ENCODE measurements at places on chromosomes 13 and 19.

DNA sequence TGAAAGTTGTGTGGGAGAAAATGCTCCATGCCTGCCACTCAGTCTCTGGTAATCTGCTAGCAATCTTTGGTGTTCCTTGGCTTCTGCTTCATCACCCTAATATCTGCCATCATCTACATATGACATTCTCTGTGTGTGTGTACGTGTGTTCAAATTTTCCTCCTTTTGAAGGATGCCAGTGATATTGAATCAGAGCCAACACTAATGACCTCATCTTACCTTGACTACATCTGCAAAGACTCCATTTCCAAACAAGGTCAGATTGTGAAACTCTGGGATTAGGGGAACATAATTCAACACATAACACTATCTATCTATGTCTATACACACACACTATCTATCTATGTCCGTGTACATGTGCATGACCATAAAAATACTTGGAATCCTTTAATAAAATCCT lies 81.4 kb upstream of the IRS2 start:
- no peak for DNase-seq

- no peak for DNase-seq
Measured at GRCh38 chr19:56866538-56866937, 26.0 kb upstream of the PEG3 start.

- no peak for DNase-seq
Measured at GRCh38 chr19:31074199-31075125, 274.8 kb downstream of the TSHZ3 start.

DNA sequence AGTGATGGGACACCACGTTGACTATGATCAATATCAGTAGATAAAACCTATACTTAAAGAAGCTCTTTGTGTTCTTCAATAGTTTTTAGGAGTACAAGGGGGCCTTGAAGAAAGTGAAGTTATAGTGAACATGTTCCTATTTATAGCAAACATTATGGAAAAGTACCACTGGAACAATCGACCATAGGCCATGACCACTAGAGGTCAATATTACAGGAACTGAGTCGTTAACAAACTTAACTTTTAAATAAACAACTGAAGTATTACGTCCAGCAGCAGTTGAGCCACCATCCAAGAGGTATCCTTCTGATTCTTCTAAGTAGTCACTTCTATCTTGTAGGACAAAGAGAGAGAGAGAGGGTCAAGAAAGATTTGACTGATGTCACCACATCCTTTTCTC lies 391.0 kb upstream of the SLITRK5 start:
- DNase-seq, result no peak

- DNase-seq, result no peak
Measured at GRCh38 chr13:97226788-97227627, 4.9 kb downstream of the MBNL2 start.

DNA sequence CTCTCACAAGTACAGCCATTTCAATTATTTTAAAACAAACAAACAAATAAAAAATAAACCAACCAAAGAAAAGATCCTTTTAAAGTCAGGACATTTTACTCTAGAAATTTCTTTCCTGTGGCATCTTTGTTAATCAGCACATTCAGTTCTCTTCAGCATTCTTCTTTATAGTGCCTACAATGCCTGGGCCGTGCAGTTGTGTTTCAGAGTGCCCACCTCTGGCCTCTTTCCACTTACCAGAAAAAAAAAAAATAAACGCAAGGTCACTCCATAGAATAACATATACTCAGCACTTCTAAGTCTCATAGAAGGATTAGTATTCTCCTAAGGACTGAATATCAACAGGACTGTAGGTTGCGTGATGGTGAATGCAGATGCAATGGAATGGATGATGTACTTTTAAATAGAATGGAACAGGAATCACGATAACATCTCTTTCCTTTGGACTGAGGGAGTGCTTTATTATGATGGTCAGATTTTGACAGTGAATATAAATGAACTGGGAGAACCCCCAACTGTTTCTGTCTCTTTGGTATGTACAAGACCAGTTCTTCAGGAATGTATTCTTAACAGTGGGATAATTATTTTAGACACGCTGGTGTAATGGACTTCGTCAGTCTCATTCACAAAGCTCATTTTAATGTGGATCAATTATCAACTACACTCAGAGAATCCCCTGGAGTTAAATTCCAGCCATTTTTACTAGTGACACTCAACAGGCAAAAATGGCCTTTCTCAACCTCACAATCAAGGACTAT lies 125.0 kb upstream of the NBEA start:
- DNase-seq, result no peak

DNA sequence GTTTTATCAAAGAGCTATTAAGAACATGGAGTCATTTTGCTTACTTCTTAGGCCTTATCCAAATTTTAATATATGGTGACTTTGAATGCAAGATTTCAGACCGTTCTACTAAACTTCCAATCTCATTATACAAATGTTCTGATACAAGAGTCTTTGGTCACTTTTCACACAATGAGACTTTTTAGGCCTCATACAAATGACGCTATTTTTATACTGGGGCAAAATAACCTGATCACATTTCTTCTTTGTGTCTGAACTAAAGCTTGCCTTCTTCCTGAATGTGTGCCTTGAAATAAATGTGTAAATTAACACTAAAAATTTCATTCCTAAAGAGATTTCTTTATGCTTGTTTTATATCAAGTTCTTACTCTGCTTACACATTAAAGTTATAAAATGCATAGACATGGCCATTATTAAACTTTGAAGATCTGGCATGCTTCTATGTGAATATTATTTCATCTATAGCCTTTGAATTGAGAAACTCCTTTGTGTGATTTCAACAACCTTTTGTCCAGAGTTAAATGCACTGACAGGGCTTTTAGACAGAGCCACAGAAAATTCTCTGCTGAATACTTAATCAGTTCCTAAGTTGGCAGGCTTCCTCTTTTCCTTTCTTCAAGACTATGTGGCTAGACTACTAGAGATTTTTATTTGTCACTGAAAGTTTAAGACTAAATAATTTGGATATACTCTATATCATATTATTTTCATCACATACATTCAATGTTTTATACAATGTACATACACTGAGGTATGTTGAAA lies 86.1 kb downstream of the EDNRB start:
- no peak for DNase-seq

DNA sequence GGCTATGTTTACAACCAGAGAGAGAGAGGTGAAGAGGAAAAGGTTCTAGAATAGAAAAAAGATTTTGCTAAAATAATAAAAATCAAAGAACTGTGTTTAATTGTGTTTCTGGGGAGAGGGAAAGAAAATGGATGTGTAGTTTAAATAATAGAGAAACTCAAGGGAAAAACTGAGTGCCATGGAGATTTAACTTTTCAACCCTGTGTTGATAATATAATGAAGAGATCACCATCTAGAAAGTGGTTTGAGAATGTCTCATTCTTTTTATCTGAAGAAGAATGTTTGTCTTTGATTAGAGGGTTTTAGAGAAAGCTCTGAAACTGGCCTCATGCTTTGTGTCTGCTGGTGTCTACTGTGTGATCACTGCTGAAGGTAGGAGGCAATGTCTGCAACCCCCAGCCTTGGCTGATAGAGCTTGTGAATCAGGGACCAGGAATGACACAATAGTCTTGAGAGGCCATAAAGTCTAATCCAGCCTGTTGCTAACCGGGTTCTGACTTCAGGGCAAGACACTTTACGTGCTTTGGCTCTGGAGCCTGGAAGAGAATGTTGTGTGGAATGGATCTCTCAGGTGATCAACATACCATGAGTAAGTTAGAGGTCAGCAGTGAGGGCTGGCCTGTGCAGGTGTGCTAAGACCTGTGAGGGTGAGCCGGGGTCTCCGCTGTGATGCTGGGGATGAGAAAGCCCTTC lies 5.4 kb downstream of the COL4A2 start:
- DNase-seq, result peak; percentile 66

- DNase-seq, result no peak
Measured at GRCh38 chr13:33025220-33025744, 9.1 kb downstream of the KL start.

GRCh38 chr13:46387064-46387851 lies at the start of gene RUBCNL:
RUBCNL (minus strand) TSS chr13:46387252; CDS start chr13:46372475, 14,777 bp downstream.
- no peak for DNase-seq

DNA sequence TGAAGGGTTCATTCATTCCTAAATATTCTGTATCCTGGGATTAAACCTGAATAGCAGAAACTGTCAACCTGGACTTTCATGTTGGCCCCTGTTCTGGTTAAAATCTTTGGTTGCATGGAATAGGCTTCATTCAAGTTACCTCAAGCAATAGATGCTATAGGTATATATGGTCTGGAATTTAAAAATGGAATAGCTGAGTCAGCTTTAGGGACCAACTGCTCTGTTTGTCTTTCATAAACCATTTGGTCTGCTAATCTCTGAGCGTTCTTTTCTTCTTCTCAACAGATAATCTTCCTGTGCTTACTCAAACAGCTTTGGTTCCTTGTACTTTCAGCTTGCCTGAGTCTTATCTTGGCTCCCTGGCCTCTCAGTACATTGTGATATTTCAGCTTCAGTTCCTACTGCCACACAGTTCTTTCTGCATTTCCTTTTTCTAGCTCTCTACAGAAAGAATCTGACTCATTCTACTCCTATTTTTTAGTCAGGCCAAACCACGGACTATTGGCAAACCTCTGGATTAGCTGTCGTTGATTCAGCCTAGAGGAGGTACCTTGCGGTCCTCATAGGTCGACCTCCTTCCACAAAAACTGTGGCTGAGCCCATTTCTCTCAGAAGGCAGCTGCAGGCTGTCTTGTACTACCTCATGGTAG lies 35.9 kb upstream of the MAB21L1 start:
- peak; percentile 75 for DNase-seq

DNA sequence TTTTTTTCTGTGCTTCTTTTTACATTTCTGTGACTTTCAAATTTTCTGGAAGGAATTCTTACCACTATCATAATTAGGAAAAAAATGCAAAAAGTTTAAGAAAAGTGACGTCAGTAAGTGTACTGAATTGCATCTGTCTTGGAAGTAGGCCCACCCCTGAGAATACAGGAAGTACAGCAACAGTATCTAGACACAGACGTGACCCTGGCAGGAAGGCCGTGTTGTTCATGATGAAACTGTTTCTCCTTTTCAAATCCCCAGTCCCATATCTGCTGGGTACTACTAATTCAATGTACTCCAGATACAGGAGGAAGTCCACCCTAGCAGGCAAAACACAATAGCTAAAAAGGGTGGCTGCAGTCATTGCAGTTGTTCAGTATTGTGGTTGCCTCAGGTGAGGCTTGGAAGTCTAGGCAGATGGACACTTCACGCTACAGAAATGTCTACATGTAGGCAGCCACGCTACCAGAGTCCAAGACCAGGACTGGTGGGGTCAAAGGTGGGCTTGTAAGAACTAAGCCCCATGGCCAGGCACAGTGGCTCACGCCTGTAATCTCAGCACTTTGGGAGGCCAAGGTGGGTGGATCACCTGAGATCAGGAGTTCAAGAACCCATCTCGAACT lies 49.6 kb upstream of the MED4 start:
- DNase-seq, result no peak

DNA sequence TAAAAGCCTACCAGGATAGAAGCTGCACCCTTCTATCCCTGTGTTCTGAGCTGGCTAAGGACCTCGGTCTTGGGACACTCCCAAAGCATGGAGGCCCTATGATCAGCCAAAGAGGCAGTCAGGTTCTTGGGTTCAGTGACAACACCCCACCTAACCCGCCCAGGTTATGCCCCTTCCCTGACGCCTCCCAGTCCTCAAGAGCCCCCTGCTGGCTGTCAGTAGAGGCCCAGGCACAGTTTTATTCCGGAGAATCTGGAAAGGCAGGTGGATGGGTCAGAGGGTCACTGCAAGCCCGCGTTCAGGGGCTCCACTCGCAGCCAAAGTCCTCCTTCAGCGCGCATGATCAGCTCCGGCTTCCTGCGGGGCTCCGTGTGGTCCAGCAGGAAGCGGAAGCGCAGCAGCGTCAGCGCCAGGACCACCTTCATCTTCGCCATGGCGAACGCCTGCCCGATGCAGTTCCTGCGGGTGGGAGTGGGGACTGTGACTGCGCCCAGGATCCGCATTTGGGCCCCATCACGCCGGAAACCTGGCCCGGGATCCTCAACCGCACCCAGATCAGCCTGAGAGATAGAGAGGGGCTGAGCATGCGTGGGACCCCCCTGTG lies 22.3 kb downstream of the OR10H3 start:
- DNase-seq, result no peak

DNA sequence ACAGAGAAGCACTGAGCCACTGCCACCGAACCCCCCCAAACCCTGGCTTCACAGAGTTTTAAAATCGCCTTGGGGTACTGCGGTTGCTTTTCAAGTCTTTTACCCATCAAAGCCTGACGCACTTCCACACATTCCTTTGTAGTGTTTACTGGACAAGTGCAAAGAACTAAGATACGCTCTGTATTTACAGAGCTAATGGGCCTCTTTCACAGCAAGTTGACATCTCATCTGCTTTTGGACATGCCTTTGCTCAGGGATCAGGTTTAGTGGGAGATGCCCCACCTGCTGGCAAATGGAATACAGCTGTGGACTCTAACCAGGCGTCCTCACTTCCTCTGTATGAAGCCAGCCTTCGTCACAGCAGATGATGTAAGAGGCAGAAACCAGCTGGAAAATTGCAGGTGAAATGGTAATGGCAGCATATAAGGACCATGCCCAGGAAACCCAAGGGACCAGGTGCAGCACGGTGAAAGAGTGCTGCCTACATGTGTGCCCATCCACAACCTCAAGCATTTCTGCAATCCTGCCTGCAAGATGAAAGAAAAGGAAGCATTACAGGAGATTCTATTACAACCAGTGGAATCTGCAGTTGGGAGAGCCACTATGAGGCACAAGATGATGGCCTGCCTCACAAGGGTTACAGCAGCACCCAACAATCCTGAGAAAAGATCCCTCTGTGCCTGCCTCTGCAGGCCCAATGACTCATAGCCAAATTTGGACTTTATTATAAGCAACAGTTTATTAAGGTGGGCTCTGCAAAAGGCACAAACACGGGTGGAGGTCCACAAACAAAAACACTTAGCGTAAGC lies 34.7 kb downstream of the BRD4 start:
- no peak for DNase-seq

DNA sequence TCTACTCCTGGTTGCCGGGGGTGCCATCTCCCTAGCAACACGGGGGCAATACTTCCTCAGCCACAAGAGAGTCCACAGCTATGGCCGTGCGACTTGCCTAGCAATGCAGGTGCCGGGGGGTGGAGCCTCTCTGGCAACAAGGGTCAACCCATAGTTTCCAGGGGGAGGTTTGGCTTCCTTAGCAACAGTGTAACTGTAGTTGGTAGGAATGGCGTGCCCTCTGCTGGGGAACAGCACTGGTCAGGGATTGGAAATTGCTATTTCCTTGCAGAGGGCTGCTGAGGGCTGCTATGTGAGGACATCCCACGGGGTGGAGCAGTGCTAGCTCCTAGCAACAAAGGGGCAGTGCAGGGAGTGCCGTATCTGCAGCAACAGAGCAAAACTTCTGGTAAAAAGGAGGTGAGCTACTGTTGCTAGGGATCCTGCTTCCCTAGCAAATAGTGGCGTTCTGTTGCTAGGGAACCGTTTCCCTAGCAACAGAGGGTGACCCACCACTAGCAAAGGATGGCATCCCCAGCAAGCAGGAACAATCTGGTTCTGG lies 7.0 kb upstream of the TMC4 start:
- no peak for DNase-seq

GRCh38 chr19:29467824-29468401 lies 57.9 kb upstream of the VSTM2B start:
- no peak for DNase-seq

Data from amniotic stem cell (primary cell).